ENCODE measurements at places on chromosomes 4 and X.

- H3K4me1 ChIP-seq: no peaks in the 10 kb centered on the region
- no peaks in the 10 kb centered on the region for H3K36me3 ChIP-seq
- DNase-seq: no peak
- no peak overlapping the region for H3K27ac ChIP-seq
These were observed 83.3 kb downstream of the RASL11B start for GRCh38 chr4:52945326-52945898.

GRCh38 chr4:62324215-62324614, 1124.1 kb downstream of the ADGRL3 start:
- no peak overlapping the region for H3K4me3 ChIP-seq
- H3K36me3 ChIP-seq: no peaks in the 10 kb centered on the region
- no peaks in the 10 kb centered on the region for H3K4me1 ChIP-seq
- no peak for DNase-seq

- H3K4me1 ChIP-seq: peaks cover 3% of the 10 kb centered on the region
- H3K27ac ChIP-seq: no peak overlapping the region
- no peak overlapping the region for H3K4me3 ChIP-seq
- DNase-seq: no peak
These were observed 206.3 kb downstream of the SLC7A11 start for GRCh38 chr4:138035781-138036258.

- H3K27me3 ChIP-seq: no peaks in the 10 kb centered on the region
- no peaks in the 10 kb centered on the region for H3K4me1 ChIP-seq
- no peak overlapping the region for H3K4me3 ChIP-seq
- no peak overlapping the region for H3K27ac ChIP-seq
- DNase-seq: no peak
- H3K36me3 ChIP-seq: no peaks in the 10 kb centered on the region
These were observed 227.4 kb downstream of the SLC7A11 start for GRCh38 chr4:138014590-138015288.

GRCh38 chr4:85402371-85402770, 72.6 kb upstream of the ARHGAP24 start:
- no peaks in the 10 kb centered on the region for H3K36me3 ChIP-seq
- no peak overlapping the region for H3K27ac ChIP-seq
- H3K4me3 ChIP-seq: no peak overlapping the region
- no peak for DNase-seq
- H3K4me1 ChIP-seq: no peaks in the 10 kb centered on the region

DNA sequence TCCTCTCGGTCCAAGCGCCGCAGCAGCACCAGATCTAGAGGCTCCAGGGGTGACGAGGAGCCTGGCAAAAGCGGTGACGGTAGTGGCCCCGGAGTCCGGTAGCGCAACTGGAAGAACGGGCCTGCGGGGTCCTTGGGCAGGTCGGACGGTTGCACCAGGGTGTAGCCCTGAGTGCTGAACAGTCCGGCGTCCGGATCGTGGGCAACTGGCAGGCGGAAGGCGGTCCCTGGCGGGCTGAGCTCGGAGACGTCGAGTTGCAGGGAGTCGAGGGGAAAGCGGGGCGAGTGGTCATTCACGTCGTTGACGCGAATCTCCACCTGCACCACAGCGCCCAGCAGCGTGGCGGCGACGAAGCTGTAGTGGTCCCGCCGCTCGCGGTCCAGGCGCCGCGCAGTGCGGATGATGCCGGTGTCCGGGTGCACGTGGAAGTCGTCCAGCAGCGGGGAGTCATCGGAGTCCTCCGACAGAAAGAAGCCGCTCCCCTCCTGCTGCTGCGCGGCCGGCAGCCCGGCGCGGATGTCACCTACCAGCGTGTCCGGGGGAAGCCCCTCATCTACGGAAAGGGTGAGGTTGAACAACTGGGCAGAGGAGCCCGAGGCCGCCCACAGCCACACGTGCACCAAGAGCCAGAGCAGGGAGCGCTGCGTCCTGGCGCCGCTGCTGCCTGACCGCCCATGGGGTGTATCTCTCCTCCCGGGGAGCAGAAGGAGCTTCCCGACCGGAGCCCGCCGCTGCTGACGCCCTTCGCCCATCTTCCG, 837 bp downstream of the DCHS2 start:
- H3K4me3 ChIP-seq: peak overlapping the region; percentile 48
- peaks cover 57% of the 10 kb centered on the region for H3K27me3 ChIP-seq
- DNase-seq: no peak

DNA sequence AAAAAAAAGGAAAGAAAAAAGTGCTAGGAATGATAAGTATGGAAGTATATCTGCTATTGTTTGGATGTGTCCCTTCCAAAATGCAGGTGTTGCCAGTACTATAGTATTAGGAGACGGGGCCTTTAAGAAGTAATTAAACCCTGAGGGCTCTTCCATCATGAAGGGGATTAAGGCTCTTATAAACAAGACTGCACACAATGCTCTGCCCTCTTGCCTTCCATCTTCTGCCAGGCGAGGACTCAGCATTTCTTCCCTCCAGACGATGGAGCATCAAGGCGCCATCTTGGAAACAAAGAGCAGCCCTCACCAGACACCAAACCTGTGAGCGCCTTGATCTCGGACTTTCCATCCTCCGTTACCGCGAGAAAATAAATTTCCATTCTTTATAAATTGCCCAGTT, 120.1 kb upstream of the GPM6A start:
- H3K27ac ChIP-seq: no peak overlapping the region
- no peak for DNase-seq
- H3K27me3 ChIP-seq: no peaks in the 10 kb centered on the region
- H3K4me3 ChIP-seq: no peak overlapping the region

GRCh38 chrX:9595174-9595573, 130.3 kb downstream of the TBL1X start:
- H3K36me3 ChIP-seq: no peaks in the 10 kb centered on the region
- H3K27me3 ChIP-seq: no peaks in the 10 kb centered on the region
- no peaks in the 10 kb centered on the region for H3K4me1 ChIP-seq

DNA sequence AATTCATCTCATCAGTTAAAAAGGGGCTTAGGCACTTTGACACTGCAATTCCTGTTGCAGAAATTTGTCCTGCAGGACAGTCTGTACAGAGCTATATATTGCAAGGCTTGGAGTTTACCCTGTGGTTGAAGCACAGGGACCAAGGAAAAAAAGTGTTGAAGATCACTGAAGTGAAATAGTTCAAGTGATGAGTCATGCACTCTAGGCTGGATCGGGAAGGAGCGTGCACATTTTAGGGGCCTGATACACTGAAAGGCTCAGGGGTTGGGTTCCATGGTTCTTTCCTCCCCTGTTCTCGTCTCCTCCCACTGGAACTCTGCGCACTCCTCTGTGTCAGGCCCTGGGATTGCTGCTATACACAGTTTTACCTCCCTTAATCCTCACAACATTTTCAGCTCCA, 104.9 kb upstream of the ARMCX2 start:
- H3K27me3 ChIP-seq: no peaks in the 10 kb centered on the region
- DNase-seq: no peak
- H3K4me1 ChIP-seq: no peaks in the 10 kb centered on the region
- H3K4me3 ChIP-seq: no peak overlapping the region

GRCh38 chr4:131054489-131055019, 1958.6 kb downstream of the C4orf33 start:
- no peak overlapping the region for H3K27ac ChIP-seq
- H3K4me1 ChIP-seq: no peaks in the 10 kb centered on the region
- H3K4me3 ChIP-seq: no peak overlapping the region
- no peaks in the 10 kb centered on the region for H3K36me3 ChIP-seq
- H3K27me3 ChIP-seq: no peaks in the 10 kb centered on the region
- DNase-seq: no peak

All from suprapubic skin (tissue), 4 donors.